ENCODE measurements at places on chromosomes 12 and 14.

- DNase-seq: no peak
Measured at GRCh38 chr14:102085488-102085887, 1.4 kb downstream of the HSP90AA1 start.

GRCh38 chr12:70842942-70843341, 77.6 kb downstream of the PTPRR start:
- DNase-seq: no peak

- DNase-seq: no peak
Measured at GRCh38 chr12:26340649-26341048, 145.3 kb downstream of the SSPN start.

DNA sequence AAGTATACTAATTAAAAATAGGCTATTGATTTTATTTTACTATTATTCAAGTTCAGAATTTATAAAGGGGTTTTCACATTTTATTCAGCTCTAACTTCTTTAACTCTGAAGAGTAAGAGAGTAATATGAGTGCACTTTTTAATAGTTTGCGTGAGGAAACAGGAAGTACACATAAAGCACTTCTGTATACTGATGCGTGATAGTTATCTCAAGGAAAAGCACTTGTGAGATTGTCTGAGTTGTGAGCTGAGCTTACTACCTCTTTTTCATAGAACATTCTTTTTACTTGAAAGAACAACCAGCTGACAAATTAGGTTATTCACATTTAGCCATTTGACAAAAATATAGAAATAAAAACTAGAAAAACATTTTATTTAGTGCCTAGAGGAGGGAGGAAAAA, 1.9 kb downstream of the RAD51AP1 start:
- no peak for DNase-seq

Measured in activated CD8-positive, alpha-beta memory T cell treated with anti-CD3 and anti-CD28 coated beads for 1 hour (primary cell).